ENCODE measurements at places on chromosomes 1 and 21.

- no peak for DNase-seq
Measured at GRCh38 chr1:112000048-112000447, 10.6 kb upstream of the KCND3 start.

DNA sequence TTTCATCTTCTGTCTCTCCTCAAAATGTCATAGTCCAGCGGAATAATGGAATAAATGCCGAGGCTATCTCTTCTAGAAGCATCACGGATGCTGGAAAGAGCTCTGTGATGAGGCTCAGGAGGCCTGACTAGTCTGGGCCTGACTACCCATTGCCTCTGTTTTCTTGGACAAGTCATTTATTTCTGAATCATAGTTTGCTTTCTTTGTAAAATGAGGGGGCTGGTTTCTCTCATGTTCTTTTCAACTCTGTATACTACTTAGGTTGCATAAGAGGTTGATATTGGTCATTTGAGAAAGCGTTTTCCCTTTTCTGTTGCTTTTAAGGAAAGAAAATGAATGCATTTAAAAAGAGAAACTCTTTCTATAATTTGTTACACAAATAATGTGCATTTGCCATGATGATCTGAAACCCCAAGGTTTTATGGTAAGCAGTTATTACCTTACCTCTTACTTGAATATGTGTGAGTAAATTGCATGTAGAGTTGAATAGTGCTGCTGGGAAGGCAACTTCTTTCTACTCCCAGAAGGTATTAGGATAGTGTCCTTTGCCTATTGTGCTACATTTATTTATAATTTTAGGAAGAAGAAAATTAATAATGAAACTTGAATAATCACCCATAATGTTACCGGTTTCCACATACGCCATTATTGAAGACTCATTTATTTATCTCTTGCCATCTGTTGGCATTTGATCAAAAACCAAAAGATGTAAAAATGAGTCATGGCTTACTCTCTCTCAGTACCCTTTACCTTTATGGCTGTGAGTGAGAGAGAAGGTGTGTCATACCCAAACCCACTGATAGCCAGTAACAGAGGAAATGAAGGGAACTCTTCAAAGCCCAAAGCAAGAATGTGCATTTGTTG is 179.1 kb downstream of the FASLG start:
- no peak for DNase-seq

GRCh38 chr1:96926176-96926575 is 204.6 kb downstream of the PTBP2 start:
- DNase-seq: no peak

DNA sequence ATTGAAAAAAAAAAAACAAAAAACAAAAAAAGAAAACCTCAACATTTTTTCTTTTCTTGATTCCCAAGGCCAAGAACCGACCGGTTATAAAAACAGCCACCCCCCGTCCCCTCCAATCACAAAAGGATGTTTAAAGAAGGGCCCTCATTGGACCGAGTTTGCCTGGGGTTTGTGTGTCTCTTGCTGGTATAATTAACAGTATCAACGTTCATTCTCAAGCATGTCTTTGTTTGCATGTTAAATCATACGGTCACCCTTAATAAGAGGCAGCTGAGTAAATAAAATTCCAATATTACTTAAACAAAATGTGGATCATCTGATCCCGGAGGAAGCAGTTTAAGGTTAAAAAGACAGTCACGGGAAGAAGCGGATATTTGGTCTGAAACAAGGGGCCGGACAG is 201.1 kb downstream of the PRDM2 start:
- no peak for DNase-seq

- DNase-seq: no peak
Measured at GRCh38 chr1:171480035-171480434, 5.3 kb upstream of the PRRC2C start.

DNA sequence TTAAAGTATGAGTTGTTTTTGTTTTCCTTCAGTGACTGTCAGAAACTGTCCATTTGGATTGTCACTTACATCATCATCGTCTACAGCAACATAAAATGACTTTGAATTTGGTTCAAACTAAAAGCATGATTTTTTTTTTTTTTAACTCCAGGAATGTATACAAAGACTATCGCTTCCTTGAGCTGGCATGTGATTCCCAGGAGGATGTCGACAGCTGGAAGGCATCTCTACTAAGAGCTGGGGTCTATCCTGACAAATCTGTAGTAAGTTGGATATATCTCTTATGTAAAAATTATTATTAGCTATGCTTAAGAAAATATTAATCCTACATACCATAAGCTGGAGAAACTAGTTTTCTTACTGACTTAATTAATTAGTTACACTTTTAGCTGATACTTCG is 111.9 kb upstream of the C1orf105 start:
- DNase-seq: no peak

GRCh38 chr1:101394041-101394440 is 157.2 kb downstream of the S1PR1 start:
- DNase-seq: peak; percentile 16

GRCh38 chr1:62090016-62090415 is 104.6 kb upstream of the L1TD1 start:
- DNase-seq: no peak

GRCh38 chr1:91428182-91428798 is 23.7 kb upstream of the HFM1 start:
- DNase-seq: peak; percentile 25

- DNase-seq: no peak
Measured at GRCh38 chr1:8155528-8156186, 129.5 kb upstream of the ERRFI1 start.

DNA sequence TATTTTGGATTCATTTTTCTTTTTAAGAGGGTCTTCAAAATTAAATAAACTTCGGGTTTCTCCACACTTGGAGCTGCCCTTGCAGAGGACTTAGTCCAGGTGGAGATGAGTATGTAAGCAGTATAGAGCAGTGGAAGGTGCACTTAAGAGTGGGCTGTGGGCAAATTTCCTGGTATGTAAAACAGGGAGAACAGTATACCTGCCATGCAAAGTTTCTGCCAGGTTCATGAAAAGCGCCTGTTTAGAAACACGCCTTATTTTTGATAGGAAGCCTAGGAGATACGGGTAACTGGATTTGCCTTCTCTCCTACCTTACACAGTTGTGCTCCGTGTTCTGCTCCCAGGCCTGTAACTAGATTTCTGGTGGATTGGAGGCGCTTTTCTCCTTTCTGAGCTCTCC is 1.2 kb downstream of the KDM4A start:
- DNase-seq: no peak

GRCh38 chr1:38953433-38953860 is 11.8 kb upstream of the RHBDL2 start:
- DNase-seq: peak; percentile 65

- no peak for DNase-seq
Measured at GRCh38 chr21:7951854-7952519, 2569.4 kb upstream of the TPTE start.

DNA sequence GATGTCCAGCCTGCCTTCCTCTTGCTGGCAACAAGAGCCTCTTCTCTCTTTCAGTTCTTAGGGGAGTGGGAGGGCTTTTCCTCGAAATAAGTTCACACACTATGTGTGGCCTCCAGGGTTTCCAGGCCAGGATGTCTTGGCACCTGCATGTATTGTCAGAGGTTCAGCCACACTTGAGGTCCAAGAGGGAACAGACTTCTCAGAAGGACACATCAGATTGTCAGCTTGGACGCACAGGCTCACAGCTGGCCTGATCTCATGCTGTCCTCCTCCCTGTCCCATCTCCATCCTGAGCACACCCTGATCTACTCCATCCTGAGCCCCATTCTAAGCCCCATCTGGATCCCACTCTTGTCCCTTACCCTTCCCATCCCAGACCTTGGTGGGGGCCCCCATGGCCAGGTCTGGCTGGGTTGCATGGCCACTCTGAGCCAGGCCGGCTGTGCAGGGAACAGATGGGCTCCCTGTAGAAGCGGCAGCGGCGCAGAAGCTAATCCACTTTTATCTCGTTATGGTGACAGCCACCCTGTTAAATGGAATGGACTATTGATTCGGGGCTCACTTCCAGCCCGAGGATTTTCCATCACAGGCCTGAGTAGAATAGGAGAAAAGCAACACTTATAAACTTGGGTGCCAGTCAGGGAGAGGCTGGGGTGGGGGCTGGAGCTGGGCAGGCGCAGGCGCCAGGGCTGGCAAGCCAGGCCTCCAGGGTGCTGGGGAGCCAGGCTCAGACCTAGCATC is 85.1 kb upstream of the CSF3R start:
- DNase-seq: no peak

DNA sequence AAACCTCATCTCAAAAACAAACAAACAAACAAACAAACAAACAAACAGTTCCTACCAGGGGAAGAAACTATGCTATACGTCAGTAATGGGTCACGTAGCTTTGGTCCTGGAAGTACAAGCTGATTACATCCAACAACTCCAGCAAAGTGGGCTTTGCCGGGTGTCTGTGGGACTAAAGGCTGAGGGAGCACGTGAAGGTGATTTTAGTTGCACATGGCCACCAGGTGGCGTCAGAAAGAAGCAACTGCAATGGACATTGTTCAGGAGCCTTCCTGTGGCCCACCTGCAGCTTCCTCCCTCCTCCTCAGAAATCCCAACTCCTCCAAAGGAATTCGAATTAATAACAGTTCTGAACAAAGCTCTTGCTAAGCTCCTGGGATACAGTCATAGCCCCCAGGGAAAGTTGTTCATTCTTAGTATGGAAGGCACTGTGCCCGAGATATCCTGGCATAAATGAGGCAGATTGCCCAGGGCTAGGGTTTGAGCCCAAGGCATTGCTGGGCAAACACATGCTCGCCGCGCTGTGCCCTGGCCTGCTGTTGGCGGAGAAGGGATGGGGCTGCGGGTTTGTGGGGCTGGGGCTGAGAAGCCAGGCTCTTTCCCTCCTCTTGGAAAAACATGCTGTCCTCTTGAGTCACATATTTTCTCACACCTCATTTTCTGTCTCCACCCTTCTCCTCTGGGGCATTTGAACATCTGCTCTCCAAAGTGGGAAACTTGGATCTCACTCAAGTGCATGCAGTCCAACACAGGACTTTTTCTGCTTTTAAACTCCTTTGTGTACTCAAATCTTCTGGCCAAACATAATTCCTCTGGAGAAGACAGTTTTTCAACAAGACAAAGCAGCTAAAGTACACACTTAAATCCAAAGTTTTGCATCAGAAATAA is 28.6 kb downstream of the AKNAD1 start:
- peak; percentile 84 for DNase-seq

DNA sequence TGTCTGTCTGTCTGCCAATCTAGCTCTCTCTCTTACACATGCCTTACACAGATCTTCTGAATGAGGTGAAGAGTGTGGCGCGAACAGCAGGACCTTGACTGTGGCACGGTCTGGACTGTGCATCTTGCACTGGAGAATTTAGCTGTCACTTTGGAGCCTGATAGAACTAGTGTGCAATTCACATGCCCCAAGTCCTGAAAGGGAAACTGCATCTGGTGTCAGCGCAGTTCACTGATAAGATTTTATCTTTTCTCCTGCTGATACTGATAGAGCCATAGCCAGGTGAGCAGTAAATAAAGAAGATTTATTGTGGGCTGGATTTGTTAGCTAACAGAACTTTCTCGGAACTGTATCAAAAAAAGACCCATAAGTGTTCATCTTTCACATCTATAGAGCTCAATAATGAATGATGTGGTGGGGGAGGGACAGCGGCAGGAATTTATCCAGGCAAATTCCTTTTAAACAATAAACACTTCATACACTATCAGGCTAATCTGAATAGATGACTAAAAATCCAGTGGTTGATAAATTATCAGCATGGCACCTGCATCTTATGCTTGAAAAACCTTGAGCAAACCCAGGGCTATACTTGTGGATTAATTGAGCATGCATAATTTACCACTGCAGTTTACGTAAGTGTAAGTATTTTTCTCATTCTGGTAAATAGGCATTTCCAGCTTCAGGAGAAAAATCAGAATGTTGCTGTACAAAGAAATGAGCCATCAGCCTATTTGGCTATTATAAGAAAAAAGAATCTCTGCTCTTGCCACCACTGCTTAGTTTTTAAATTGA is 104.1 kb downstream of the NTNG1 start:
- DNase-seq: no peak

DNA sequence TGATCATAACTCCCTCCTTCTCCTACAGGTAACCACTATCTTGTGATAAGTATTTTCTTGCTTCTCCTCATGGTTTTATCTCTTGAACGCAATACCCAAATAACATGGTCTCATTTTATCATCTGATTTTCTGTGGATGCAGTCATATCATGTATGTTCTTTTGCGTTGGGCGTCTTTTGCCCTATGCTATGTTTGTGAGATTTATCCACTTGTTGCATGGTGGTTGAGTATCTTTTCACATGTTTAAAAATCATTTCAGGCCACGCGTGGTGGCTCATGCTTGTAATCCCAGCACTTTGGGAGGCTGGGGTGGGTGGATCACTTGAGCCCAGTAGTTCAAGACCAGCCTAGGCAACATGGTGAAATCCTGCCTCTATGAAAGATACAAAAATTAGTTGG is 15.6 kb downstream of the PADI3 start:
- no peak for DNase-seq

GRCh38 chr1:98323906-98324358 is 337.6 kb upstream of the SNX7 start:
- peak; percentile 98 for DNase-seq

- no peak for DNase-seq
Measured at GRCh38 chr21:24395320-24395923, 1211.9 kb downstream of the MRPL39 start.

GRCh38 chr1:176462674-176463378 is at the start of gene PAPPA2:
Gene PAPPA2, plus strand, starts transcription at chr1:176463175. Its CDS starts 93,148 bp downstream, at chr1:176556323.
- DNase-seq: no peak

DNA sequence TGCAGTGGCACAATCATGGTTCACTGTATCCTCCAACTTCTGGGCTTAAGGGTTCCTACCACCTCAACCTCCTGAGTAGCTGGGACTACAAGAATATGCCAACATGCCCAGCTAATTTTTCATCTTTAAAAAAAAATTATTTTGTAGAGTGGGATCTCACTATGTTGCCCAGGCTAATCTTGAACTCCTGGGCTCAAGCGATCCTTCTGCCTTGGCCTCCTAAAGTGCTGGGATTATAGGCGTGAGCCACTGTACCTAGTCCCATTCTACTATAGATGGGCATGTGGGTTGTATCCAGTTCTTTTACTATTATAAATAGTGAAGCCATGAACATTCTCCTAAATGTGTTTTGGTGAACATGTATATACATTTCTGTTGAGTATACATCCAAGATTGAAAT is 57.9 kb upstream of the PAXBP1 start:
- no peak for DNase-seq

DNA sequence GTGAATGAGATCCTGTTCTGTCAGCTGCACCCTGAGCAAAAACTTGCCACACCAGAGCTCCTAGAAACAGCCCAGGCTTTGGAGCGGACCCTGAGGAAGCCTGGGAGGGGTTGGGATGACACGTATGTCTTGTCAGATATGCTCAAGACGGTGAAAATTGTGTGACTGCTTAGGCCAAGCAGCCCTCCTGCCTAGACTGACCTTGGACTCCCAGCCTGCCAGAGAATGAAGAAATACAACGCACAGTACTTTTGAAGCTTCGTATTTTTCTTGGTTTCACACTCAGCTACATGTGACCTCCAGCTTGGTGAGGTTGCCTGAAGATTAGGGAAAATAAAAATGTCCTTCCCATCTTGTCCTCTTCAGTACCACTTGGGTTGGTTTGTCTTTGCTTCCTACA is 15.1 kb downstream of the METTL13 start:
- DNase-seq: no peak

DNA sequence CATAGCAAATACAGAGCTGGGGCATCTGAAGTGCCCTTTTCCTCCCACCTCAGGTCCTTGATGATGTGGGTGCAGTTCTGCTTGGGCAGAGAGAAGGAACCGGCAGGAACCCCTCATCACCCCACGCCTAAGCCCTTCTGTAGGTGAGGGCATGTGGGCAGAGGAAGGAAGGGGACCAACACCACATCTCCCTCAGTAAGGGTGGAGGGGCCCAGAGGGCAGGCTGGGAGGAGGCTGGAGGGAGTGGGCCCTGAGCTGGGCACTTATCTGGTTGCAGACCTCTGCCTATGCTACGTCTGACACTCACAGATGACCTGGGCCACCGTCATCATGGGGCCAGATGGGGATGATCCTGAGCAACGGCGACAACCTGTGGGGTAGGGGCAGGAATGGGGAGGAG is 11.0 kb downstream of the ZNF687 start:
- DNase-seq: no peak
